ENCODE measurements at places on chromosomes 7 and 10. TPM values are rescaled to one million over a fixed set of nuclear protein-coding genes. Genes with fewer than 3 reads are reported as not detected.

ING3 gene
- 15.9 TPM for total RNA-seq

- DNase-seq, result no peak
Observed at GRCh38 chr7:80588591-80588990, 49.9 kb upstream of the CD36 start.

DNA sequence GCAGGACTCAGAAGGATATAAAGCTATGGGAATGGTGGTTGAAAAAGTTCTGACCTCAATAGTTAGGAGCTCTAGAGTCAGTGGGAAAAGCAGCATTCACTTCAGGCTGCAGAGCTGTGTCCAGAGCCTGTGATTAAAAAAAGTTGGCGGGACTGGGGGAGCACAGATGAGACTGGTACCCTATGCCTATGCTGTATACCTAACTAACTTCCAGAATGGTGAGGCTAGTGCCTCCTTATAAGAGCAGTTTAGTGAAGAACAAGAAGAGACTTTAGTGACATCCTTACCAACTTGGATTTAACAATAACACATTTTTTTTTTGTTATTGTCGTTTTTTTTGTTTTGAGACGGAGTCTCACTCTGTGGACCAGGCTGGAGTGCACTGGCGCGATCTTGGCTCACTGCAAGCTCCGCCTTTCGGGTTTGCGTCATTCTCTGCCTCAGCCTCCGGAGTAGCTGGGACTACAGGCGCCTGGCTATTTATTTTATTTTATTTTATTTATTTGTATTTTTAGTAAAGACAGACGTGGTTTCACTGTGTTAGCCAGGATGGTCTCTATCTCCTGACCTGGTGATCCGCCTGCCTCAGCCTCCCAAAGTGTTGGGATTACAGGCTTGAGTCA, 6.6 kb upstream of the ZNF282 start:
- DNase-seq, result no peak

DNA sequence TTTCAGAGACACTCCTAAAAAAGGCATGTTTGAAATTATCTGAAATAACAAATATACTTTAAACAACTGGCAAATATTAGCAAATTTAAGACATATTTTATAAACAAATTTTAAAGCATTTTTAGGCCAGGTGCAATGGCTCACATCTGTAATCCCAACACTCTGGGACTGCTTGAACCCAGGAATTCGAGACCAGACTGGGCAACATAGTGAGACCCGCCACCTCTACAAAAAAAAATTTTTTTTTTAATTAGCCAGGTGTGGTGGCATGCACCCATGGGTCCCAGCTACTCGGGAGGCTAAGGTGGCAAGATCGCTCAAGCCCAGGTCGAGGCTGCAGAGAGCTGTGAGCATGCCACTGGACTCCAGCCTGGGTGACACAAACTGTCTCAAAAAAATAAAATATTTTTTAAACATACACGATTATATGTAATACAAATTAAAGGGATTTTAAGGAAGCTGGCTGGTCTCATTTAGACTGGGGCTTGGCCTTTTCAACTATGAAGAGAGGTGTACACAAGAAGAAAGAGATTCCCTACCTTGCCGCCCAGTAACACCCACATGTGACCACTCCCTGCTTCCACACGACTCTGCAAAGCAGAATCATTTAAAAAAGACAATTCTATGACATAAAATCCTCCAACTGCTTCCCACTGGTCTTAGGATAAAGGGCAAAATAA, 7.5 kb downstream of the LARP4B start:
- no peak for DNase-seq

GRCh38 chr10:55287346-55287745, 486.3 kb upstream of the PCDH15 start:
- no peak for DNase-seq

- DNase-seq, result peak; percentile 15
Observed at GRCh38 chr7:1151156-1151555, 8.8 kb downstream of the ZFAND2A start.

DNA sequence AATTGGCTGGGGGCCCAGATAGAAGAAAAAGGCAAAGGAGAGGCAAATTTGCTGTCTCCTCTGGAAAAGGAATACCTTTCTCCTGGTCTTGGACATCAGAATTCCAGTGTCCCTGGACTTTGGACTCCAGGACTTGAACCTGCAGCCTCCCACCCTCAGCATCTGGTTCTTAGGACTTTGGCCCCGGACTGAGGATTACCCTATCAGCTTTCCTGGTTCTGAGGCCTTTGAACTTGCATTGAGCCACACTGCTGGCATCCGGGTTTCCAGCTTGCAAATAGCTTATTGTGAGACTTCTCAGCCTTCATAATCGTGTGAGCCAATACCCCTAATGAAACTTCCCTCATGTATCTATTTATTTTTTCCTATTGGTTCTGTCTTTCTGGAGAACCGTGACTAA, 68.3 kb downstream of the DNAH11 start:
- DNase-seq, result no peak

DBNL gene
- 96.1 TPM for total RNA-seq

DNA sequence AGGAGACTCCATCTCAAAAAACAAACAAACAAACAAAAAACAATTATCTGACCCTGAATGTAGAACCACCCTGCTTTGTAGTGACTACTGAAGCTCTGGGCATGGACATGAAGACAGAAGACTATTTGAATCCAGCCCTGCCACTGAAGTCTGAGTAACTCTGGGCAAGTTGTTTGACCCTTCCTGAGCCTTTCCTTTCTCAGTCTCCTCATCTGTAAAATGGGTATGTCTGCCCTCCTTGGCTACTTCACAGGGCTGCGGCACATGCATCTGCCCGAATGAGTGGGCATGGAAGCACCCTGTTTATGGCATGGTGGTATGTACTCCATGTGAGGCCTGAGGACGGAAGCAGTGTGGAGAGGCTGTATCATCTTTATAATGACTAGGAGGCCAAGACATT, 22.2 kb upstream of the MALSU1 start:
- DNase-seq, result no peak

DNA sequence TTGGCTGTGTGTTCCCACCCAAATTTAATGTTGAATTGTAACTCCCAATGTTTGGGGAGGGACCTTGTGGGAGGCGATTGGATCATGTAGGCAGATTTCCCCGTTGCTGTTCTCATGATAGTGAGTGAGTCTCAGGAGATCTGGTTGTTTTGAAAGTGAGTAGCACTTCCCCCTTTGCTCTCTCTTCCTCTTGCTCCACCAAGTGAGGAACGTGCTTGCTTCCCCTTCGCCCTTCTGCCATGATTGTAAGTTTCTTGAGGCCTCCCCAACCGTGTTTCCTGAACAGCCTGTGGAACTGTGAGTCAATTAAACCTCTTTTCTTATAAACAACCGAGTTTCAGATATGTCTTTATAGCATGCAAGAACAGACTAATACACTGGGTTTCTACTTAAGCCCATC, 176.3 kb downstream of the CDK14 start:
- no peak for DNase-seq

DNA sequence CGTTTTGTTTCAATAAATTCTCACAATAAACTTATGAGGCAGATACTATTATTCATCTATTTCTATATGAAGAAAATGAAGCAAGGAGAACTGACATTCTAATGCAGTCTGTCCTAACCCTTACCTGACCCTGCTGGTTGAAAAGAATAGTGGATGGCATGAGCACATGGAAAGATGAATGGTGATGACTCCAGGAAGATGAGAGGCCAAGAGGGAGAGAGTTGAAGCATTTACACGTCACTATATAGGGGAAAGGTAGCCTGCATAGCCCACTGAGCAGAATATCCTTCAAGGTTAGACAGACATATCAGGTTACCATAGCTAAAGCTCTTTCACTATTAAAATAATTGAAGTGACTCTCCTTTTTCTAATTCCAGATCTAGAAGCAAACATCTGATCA, 163.9 kb upstream of the CDK1 start:
- no peak for DNase-seq

DNA sequence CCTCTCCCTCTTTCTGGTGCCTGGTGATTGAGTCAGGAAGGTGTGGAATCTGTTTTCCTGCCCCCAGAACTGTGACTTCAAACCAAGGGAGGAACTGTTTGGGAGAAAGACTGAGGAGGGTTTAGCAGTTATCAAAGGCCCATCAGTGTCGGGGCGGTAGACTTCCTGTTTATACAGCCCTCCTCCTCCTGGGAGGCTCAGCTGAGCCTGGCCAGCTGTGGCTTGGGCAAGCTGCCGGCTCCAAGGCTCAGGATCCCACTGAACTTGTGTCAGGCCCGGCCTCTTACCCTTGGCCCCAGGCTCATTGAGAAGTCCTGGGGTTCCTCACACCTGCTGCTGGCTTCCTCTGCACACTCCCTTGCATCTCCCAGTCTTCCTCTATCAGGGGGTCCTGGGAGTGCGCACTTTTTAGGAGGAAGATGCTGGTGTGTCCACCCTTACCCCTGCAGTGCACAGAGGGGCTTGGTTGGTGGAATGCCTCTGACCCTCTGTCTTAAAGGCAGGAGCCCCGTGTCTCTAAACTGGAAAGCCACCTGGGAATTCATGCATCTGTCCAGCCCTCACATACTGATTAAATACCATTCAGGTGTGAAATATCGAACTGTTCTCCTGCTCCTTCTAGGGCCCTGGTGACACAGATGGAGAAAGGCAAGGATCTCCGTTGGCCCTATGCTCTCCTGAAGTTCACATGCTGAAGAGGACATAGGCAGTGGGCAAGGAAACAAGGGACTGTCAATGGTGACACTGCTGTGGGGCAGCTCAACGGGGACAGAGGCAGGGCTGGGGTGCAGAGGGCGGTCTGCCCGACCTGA, 32.4 kb downstream of the CXCL12 start:
- DNase-seq, result peak; percentile 65

SLC39A12 gene
- 0.32 TPM for total RNA-seq

AGAP6 gene
- 20.4 TPM for total RNA-seq

GRCh38 chr7:141585592-141586510, 34.6 kb downstream of the AGK start:
- DNase-seq, result no peak

CAMK1D gene
- total RNA-seq, result 19.0 TPM

HOXA5 gene
- 11.8 TPM for total RNA-seq

- DNase-seq, result no peak
Observed at GRCh38 chr10:3969876-3970666, 185.1 kb upstream of the KLF6 start.

GRCh38 chr10:106980495-106981451, 183.7 kb downstream of the SORCS1 start:
- no peak for DNase-seq

- DNase-seq, result no peak
Observed at GRCh38 chr10:13291821-13292773, 7.8 kb downstream of the PHYH start.

PIK3CG gene
- 11.8 TPM for total RNA-seq

FFAR4 gene
- total RNA-seq, result 0.16 TPM

METTL2B gene
- total RNA-seq, result 23.8 TPM

DNA sequence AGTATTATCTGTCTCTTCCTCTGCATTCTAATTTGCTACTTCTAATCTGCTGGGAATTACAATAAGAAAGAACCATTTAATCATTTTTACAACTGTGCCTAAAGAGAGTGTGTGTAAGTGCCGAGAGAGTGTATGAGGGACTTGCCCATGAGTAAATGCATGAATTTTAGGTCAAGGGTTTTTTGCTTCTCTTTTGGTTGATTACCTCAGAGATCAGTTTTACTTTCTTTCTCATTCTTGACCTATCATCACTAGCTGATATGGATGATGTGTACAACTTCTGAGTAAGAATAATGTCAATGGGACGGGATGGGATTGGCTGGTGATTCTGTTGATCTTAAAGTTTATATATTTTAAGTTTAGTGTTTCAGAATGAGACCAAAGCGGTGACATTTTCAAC, 47.8 kb downstream of the IKZF1 start:
- DNase-seq, result no peak

DNA sequence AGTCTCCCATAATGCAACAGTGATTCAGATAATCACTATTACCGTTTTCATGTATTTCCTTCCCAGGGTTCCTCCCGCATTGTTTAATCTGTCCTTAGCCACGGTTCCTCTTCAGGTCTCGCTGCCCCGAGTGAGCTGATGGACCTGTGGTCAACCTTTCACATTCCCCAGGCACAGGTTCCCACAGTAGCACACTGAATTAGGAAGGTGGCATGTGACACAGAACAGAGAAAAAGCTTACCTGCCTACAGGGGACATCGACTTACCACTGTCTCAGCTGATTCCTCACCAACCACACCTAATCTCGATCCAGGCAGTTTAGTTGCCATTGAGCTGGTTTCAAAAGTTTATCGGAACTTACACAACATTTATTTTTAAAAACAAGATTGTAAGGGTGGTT, 72.2 kb downstream of the MTURN start:
- no peak for DNase-seq

OPN1SW gene
- not detected for total RNA-seq

DNA sequence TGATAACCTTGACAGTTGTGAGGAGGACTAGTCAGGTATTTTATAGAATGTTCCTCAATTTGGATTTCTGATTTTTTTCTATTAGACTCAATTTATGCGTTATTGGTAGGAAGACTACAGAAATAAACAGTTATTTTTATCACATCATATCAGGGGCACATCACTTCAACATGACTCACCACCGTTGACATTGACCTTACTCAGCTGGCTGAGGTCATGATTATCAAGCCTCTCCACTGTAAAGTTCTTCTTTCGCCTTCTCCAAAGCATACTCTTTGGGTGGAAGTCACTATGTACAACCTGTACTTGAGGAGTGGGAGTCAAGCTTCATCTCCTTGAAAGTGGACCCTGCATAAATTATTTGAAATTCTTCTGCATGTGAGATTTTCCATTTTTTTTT, 194.3 kb upstream of the IGFBP3 start:
- DNase-seq, result no peak

DNA sequence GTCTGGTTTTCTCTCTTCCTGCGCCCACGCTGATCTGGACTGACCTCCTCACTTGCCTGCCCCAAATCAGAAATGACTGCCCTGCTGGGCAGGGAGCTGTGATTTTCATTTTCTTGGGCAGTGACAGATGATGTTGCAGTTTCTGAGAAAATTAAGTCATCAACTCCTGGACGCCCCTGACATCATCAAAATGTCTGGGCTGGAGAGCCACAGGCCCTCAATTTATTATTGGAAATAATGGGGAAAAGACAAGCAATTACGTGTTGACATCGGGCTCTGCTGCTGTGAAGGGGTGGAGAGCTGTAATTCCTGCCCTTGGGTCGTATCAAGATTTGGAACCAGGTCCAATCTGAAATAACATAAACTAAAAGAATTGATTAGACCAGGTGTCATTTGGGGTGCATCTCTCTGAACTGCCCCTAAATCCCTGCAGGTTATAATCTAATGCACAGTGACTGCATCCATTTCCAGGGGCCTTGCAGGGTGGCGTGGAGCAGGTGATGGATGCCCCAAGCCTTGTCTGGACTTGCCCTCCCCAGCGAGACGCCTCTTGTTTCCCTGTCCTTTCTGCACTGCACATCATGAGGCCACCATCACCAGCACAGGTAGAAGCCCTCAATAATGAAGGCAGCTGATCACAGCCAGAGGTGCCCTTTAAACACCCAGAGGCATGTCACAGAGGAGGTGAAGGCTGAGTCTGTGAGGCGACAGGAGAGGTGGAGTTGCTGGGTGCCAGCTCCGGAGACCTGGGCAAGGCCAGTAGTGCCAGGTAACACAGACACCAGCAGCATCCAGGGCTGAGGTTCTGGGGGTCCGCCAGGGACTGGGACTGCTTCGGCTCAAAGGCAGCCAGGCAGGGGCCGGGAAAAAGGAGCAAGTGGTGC, 98.7 kb downstream of the HTR5A start:
- DNase-seq, result no peak

AUTS2 gene
- 89.1 TPM for total RNA-seq
